ENCODE measurements at places on chromosomes 16 and 17.

- DNase-seq: no peak
These were observed 735 bp downstream of the LSM12 start for GRCh38 chr17:44065668-44066203.

GRCh38 chr16:64138621-64139020 is 983.2 kb downstream of the CDH11 start:
- DNase-seq: no peak

DNA sequence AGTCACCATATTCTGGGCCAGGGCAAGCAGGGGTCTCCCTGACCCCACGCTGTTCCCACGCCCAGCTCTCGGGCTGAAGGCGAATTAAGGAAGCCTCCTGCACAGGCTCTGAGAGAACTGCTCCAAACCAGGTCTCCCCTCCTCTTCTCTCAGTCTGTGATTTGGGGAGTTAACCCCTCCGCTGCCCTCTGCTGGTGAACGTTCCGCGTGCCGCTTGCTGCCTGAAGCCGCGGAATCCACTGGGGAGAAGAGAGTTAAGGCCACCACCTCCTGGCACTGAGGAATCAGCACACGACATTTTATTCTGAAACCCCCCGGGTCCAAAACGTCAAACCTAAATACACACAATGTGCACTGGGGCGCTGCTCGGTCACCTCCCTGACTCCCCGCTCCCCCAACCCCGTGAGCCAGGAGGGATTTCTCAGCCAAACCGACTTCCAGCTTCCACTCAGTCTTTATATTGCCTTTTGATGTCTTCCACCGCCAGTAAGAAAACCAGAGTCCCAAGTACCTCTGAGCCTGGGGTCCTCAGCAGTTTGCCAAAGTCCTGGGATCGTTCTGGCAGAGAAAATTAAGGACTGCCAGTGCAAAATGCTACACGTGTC is 54.4 kb upstream of the RCVRN start:
- no peak for DNase-seq

- DNase-seq: no peak
These were observed 20.2 kb downstream of the RABEP2 start for GRCh38 chr16:28904828-28905227.
